Ecto neural progenitor cell (in vitro differentiated cells): ENCODE measurements at places on chromosomes 7 and 10.

GRCh38 chr10:89649051-89649450 is 4.0 kb upstream of the PANK1 start:
- DNase-seq = no peak

DNA sequence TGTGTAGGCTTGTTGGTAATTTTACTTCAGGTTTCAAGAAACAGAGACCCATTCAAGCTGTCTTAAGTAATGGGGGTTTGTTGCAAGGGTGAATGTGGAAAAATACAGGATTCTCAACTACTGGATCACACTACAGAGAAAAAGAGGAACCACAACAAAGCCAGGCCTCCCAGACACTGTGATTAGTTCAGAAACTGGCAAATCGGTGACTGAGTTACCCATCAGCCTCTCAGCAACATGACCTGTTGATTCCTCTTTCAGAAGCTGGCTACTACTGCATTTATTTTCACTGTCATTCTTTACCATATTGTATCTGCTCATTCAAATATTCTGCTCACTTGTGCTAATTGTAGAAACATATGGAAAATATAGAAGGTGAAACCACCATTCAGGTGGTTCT is 16.0 kb downstream of the CCDC71L start:
- DNase-seq = no peak

GRCh38 chr10:67296926-67297325 is 371.1 kb downstream of the LRRTM3 start:
- DNase-seq = no peak

- DNase-seq = no peak
These were observed 62.7 kb downstream of the NPTX2 start for GRCh38 chr7:98679741-98680140.

DNA sequence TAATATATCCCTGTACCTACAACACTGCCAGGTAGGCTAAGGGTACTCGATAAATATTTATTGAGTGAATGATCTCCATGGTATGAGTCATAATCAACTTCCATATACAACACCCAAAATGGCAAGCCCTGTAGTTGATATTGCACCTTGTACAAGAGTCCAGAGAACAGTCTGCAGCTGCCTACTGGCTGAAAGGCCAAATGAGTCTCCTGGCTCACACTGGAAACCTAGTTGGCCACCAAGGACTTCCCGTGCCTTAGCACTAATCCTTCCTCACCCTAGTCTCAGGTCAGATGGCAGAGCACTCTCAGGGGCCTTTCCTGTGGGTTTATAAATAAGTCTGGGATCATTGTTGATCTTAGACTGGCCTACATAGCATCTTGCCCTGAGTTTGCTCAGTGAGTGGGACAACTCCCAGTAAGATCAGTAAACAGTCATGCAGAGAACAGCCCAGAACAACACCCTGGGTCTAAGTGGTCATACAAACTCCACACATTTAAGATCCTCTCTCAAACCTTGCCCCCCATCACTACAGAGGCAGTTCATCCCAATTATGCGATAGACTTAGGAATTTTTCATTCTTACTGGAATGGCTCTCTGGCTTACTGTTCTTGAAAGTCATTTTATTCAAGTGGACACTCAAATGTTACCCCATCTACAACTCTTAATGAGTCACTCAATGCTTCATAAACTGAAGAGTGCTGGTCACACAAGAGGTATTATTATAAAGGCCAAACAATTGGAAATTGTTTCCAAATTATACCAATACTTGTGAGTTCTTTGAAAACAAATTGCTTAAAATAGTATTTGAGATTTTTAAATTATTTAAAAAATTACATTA is 14.7 kb upstream of the SLC16A9 start:
- no peak for DNase-seq

DNA sequence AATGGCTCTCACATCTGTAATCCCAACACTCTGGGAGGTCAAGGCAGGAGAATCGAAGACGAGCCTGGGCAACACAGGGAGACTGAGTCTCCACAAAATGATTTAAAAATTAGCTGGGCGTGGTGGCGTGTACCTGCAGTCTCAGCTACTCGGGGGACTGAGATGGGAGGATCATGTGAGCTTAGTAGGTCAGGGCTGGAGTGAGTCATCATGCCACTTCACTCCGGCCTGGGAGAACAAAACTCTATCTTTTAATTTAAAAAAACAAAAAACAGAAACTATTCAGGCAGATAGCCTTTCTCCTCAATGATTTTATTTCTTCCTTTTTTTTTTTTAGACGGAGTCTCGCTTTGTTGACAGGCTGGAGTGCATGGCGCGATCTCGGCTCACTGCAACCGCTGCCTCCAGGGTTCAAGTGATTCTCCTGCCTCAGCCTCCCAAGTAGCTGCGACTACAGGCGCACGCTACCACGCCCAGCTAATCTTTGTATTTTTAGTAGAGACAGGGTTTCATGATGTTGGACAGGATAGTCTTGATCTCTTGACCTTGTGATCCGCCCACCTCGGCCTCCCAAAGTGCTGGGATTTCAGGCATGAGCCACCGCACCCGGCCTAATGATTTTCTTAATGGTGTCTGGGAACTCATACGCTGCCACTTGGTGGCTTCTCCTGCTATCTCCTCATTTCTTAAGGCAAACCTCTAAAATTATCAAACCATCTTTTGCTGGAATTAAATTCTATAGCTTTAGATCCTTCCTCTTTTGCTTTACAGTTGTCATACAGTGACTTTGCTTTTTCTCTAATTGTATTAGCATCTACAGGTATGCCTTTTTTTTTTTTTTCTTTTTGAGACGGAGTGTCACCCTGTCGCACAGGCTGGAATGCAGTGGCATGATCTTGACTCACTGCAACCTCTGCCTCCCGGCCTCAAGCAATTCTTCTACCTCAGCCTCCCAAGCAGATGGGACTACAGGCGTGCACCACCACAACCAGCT is 22.9 kb downstream of the SRPK2 start:
- DNase-seq = no peak

DNA sequence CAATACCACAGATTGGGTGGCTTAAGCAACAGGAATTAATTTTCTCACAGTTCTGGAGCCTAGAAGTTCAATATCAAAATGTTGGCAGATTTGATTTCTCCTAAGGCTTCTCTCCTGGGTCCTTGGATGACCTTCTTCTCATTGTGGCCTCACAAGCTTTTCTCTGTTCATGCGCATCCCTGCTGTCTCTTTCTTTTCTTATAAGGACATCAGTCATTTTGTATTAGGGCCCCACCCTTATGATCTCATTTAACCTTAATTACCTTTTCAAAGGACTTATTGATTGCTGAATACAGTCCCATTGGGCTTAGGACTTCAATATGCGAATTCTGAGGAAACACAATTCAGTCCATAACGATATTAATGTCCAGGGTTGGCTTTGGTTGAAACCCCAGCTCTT is 285.4 kb downstream of the HDAC9 start:
- no peak for DNase-seq

- DNase-seq = no peak
These were observed 221.3 kb downstream of the PAXIP1 start for GRCh38 chr7:154781369-154782303.
